ENCODE measurements at places on chromosomes 4 and X. TPM values are rescaled to one million over a fixed set of nuclear protein-coding genes. Genes with fewer than 3 reads are reported as not detected.

DNA sequence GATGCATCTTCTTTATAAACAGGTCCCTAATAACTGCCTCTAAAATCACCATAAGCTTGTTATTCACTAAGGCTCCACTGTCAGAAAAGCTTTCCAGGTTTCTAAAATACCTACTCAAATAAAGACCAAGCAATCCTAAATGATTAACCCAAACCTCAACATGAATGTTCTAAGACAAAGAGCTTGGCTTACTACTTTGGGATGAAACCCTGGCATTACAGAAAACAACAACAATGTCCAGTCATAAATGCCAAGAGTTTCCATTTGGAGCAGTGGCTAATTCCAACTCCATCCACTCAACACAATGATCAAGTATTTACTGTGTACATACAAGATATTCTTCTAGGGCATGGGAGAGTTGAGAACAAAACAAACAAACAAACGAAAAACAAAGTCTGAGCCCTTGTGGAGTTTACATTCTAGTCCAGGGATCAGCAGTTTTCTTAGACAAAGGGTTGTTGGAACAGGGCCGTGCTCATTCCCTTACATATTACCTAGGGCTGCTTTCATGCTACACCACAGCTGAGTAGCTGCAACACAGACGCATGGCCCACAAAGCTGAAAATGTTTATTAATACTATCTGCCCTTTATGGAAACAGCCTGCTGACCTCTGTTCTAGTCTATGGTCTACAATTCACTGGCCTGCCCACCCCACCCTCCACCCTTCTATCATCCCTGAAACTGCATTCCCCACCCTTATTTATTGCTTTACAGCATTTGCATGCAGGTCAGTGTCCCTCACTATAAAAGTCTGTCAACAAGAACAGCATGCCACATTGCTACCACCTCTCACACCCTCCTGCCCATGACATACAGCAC, 23.7 kb downstream of the ABCG2 start:
- H3K4me1 ChIP-seq, result no peaks in the 10 kb centered on the region
- no peaks in the 10 kb centered on the region for H3K36me3 ChIP-seq
- no peaks in the 10 kb centered on the region for H3K27me3 ChIP-seq
- no peak overlapping the region for H3K27ac ChIP-seq

DNA sequence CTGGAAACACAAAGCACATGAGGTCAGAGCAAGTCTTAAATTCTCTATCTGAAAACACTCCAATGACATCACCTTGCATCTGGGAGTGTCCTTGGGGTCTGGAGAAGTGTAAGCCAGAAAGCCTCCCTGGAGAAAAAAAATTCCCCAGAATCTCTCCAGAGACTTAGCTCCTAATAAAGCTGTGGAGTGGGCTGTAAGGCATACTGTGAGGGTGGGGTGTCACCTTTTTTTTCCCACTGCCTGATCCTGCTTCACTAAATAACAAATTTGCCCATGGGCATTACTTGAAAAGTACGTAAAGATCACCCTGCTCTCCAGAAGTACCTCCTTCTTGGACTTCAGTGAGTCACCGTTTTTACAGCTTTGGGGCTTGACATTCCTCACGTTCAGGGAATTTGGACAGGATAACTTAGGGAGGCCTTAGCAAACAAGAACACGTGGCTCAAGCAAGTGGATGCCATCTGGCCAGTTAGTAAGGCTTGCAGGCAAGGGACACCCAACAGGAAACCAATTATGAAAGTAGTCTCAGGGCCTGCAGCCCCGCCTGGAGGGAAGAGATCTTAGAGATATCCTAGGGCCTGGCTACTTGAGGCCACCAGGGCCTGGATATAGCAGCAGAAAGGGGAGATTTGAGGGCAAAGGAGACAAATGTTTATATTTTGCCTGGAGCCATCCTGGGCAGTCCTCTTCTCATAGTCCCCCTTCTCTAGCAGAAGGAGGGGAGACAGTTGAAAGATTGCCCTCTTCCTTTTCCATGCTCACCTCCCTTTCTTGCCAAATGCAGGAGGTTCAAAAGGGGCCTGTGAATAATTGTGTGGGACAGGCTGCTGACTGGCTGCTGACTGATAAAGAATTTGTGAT, 60.1 kb upstream of the PLAC1 start:
- no peak for DNase-seq
- H3K4me1 ChIP-seq, result no peaks in the 10 kb centered on the region
- no peaks in the 10 kb centered on the region for H3K27me3 ChIP-seq

The FGF16 gene
- not detected for total RNA-seq

- DNase-seq, result no peak
- no peaks in the 10 kb centered on the region for H3K27me3 ChIP-seq
- H3K4me3 ChIP-seq, result no peak overlapping the region
- H3K4me1 ChIP-seq, result no peaks in the 10 kb centered on the region
- no peaks in the 10 kb centered on the region for H3K36me3 ChIP-seq
- no peak overlapping the region for H3K27ac ChIP-seq
These were observed 15.5 kb upstream of the CYLC1 start for GRCh38 chrX:83845397-83845796.

- H3K36me3 ChIP-seq, result no peaks in the 10 kb centered on the region
- H3K27ac ChIP-seq, result no peak overlapping the region
- no peak overlapping the region for H3K4me3 ChIP-seq
- H3K4me1 ChIP-seq, result no peaks in the 10 kb centered on the region
These were observed 35.3 kb downstream of the SUPT20HL1 start for GRCh38 chrX:24395775-24396174.

DNA sequence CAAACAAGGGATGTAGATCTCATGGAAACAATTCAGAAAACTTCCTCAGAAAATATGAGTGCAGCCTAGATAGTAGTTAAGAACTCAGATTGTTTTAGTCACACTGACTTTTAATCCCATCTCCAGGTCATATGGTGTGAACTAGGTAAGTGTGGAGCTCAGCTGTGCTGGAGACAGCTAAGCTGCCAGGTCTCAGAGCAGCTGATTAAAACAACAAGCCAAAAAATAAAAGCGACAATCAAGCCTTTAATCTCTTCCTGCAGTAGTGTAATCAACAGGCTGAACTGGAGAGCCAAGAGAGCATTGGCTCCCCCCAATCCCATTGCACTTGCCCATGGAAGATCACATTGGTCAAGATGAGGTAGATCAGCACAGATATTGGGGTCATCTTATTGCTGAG, 98.3 kb upstream of the ATOH1 start:
- no peak overlapping the region for H3K4me3 ChIP-seq
- no peaks in the 10 kb centered on the region for H3K27me3 ChIP-seq
- H3K4me1 ChIP-seq, result no peaks in the 10 kb centered on the region
- DNase-seq, result no peak
- H3K27ac ChIP-seq, result no peak overlapping the region

DNA sequence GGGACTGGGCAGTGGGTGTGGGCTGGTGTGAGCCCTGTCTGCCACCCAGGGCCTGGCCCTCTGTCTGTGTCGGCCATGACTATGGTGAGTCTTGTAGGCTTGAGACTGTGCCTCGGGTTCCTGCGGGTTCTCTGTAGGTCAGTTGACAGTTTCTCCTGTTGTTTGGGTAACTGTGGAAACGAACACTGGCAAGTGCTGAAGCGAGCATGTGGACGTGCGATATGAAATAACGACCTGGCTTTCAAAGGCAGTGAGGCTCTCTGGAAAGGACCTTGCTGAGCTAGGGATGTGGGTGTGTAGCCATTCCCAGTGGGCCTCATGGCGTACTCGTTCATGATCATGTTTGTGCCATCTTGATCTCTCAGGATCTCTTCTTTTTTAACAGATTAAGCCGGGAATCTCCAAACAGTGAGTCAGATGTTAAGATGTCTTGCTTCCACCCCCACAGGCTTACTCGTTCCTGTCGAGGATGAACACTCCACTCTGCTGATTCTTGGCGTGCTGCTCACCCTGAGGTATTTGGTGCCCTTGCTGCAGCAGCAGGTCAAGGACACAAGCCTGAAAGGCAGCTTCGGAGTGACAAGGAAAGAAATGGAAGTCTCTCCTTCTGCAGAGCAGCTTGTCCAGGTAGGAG, 41.3 kb downstream of the HTT start:
- no peak overlapping the region for H3K27ac ChIP-seq
- peaks cover 6% of the 10 kb centered on the region for H3K4me1 ChIP-seq
- no peak for DNase-seq
- H3K4me3 ChIP-seq, result no peak overlapping the region
- H3K27me3 ChIP-seq, result no peaks in the 10 kb centered on the region
- H3K36me3 ChIP-seq, result peaks cover 4% of the 10 kb centered on the region

DNA sequence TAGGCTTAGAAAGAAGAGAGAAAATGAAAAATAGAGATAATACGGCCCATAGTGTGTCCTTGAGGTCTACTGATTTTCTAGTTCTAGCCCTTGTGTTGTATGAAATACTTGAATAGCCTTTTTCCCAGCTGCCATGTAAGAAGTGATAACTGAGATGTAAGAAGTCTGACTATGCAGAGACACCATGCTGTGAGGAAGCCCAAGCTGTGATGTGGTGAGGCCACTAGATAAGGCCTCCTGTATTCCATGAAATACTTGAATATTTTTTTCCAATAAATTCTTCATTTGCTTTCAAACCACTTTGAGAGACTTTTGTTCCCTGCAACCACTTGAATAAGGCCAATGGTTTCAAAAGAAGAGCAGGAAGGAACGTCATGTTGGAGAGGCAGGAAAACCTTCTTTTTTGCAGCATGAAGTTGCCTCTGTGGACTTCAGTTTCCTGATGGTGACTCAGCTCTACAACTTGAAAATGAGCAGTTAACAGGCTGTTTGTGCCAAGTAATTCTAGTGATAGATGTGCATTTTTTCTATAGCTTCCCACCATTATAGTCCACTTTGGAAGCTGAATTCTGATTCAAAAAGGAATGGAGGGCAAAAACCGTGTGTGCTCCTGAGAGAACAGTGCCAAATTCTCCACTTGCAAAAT, 25.5 kb upstream of the FAM9C start:
- H3K4me1 ChIP-seq, result no peaks in the 10 kb centered on the region
- H3K27me3 ChIP-seq, result no peaks in the 10 kb centered on the region
- no peak for DNase-seq
- H3K27ac ChIP-seq, result no peak overlapping the region
- no peaks in the 10 kb centered on the region for H3K36me3 ChIP-seq

- H3K27me3 ChIP-seq, result no peaks in the 10 kb centered on the region
- DNase-seq, result no peak
- no peak overlapping the region for H3K27ac ChIP-seq
- no peak overlapping the region for H3K4me3 ChIP-seq
- H3K4me1 ChIP-seq, result no peaks in the 10 kb centered on the region
These were observed 28.3 kb downstream of the GPR143 start for GRCh38 chrX:9737363-9737762.

DNA sequence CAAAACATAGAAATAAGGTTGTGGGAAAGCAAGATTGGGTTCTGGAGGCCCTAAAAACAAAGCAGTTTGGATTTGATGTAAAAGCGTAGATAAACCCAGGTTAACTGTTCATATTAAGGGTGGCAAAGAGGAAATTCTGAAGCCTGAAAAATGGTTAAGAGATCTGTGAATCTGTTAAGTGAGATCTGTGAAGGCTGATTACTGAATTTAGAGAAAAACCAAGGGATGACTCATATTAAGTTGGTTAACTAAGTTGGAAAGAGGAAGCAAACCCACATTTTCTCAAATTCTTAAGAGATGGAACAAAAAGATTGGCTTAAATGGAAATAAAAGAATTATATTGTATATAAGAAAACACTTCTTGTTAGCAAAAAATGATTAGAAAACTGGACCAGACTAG, 22.8 kb downstream of the GPAT3 start:
- H3K4me1 ChIP-seq, result peaks cover 21% of the 10 kb centered on the region
- no peak for DNase-seq
- no peak overlapping the region for H3K4me3 ChIP-seq
- no peaks in the 10 kb centered on the region for H3K36me3 ChIP-seq

DNA sequence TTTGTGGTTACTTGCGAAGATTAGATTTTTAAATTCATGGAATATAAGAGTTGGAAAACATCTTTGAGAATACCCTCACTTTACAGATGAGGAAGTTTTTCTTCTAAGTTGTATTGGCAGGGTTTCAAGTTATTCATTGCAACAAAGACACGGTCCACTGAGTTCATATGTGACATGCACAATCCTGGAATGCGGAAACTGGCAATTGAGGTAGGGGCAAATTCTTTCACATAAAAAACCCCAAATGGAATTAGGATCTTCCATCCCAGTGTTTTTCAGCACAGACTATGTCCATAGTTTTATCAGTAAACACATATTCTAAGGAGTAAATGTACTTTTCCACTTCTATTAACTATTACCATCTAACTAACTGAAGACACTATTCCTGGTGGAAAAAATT, 81.8 kb upstream of the NAP1L5 start:
- no peak for DNase-seq
- H3K27me3 ChIP-seq, result no peaks in the 10 kb centered on the region
- H3K27ac ChIP-seq, result no peak overlapping the region
- H3K36me3 ChIP-seq, result peaks cover 5% of the 10 kb centered on the region
- H3K4me1 ChIP-seq, result no peaks in the 10 kb centered on the region

The PCDH7 gene
- 103 TPM for total RNA-seq

DNA sequence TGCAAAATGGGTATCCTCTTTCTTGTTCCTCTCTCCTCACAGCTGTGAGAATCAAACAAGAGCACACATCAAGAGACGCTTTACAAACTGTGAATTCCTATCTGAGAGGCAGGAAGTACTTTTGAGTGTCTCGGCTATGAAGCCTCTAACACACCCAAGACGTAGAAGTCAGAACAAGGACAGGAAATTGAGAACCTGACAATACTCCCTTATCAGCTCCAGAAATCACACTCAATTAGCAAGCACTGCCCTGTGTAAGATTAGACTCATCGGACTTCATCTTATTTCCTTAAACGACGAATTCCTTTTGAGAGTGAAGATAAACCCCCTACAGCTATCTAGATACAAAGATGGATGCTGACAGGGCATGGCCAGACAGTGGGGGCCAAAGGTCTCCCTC, 50.7 kb upstream of the CRMP1 start:
- H3K27me3 ChIP-seq, result no peaks in the 10 kb centered on the region
- H3K36me3 ChIP-seq, result no peaks in the 10 kb centered on the region
- no peak overlapping the region for H3K4me3 ChIP-seq
- no peak for DNase-seq
- no peak overlapping the region for H3K27ac ChIP-seq

DNA sequence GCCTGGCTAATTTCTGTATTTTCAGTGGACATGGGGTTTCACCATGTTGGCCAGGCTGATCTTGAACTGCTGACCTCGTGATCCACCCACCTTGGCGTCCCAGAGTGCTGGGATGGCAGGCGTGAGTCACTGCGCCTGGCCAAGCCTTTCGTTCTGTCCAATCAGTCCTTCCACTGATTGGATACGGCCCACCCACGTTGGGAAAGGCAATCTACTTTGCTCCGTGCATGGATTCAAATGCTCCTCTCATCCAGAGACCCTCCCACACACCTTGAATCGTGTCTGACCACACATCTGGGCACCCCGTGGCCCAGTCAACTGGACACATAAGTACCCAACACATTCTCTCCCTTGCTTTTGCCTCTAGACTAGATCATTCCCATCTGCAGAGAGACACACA, 74.9 kb downstream of the CRLF2 start:
- H3K4me3 ChIP-seq, result no peak overlapping the region
- no peaks in the 10 kb centered on the region for H3K36me3 ChIP-seq
- peak; percentile 51 for DNase-seq
- no peak overlapping the region for H3K27ac ChIP-seq
- no peaks in the 10 kb centered on the region for H3K4me1 ChIP-seq

- H3K4me1 ChIP-seq, result no peaks in the 10 kb centered on the region
- H3K27ac ChIP-seq, result no peak overlapping the region
- no peak overlapping the region for H3K4me3 ChIP-seq
- no peaks in the 10 kb centered on the region for H3K36me3 ChIP-seq
- no peak for DNase-seq
These were observed 297.6 kb upstream of the INTU start for GRCh38 chr4:127335073-127335620.
